ENCODE measurements at places on chromosomes 11 and 22.

DNA sequence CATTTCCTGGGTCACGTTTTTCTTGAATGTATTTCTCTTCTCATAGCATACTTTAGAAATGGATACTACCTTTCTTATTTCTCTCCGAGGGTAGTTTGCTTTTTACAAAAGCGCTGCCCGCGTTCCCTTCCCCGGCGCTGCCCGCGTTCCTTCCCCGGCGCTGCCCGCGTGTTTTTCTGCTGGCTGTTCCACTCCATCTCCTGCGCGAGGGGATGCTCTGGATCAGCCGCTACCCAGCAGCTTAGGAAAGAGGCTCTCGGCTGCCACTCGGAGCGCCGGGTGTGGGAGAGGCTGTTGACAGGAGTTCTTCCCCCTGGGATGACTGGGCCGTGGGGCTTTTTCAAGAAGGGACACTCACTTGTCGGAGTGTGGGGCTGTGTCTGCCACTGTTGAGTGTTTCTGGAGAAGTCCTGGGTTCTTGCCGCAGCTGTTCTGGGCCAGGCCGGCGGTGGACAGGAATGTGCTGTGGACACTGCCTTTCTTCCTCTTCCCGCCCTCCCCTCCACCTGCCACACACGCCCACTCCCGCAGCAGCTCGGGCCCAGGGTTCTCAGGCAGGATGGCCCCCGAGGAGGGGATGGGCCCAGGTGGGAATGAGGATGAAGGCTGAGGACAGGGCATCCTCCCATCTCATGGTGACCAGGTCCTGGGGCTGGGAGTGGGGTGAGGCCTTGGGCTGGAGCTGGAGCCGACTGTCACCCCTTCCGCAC lies 30.6 kb downstream of the GLB1L2 start:
- DNase-seq: no peak

GRCh38 chr11:34609187-34609751 lies 11.6 kb upstream of the EHF start:
- no peak for DNase-seq

DNA sequence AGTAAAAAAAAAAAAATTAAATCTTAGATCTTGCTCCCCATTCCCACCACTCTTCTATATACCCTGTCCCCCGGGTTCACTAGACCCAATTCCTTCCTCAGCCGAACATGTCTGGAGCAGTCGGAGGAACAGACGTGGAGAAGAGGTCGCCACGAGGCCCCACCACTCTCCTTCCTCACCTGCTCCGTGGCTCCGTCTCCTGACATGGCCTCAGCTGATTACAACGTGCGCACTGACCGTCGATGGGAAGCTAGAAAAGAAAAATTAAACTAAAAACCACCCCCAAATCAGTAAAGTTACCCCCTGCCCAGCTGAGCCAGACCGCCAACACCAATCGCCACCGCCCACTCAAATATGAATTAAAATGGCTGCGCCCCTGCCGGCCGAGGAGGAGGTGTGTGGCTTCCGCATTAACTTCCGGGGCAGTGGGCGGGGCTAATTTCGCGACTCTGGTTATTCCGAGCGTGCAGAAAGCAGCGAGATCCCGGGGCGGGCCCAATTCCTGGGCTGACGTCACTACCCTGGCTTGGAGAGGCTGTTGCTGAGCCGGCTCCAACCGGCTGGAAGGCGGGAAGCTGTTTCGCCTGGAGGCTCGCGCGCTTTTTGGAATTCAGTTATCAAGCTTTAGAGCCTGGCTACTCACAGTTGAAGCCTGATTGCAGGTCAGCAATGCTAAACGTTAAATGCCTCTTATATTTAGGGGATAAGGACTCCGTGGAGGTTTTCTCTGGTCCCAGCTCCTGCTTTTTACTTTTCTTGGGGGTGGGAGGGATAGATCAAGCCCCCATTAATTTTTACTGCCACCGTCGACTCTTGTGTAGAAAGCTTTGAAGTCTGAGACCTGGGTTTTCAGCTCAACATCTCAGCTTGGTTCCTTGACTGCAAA lies at the start of gene CSTF3:
Gene CSTF3, minus strand, starts transcription at position 361 of the 886 bp plus-strand sequence. Its CDS starts 155 bp downstream, at position 206.
- DNase-seq: peak; percentile 98

GRCh38 chr11:38796281-38796680 lies 2198.2 kb upstream of the RAG2 start:
- DNase-seq: no peak

Data from fibroblast of mammary gland (primary cell).